D341Med (cell line): ENCODE measurements at places on chromosomes 3 and 15.

GRCh38 chr3:97821287-97821773 is 481 bp upstream of the CRYBG3 start:
- peak; percentile 61 for DNase-seq

GRCh38 chr3:55623786-55624185 is 136.7 kb upstream of the WNT5A start:
- no peak for DNase-seq

DNA sequence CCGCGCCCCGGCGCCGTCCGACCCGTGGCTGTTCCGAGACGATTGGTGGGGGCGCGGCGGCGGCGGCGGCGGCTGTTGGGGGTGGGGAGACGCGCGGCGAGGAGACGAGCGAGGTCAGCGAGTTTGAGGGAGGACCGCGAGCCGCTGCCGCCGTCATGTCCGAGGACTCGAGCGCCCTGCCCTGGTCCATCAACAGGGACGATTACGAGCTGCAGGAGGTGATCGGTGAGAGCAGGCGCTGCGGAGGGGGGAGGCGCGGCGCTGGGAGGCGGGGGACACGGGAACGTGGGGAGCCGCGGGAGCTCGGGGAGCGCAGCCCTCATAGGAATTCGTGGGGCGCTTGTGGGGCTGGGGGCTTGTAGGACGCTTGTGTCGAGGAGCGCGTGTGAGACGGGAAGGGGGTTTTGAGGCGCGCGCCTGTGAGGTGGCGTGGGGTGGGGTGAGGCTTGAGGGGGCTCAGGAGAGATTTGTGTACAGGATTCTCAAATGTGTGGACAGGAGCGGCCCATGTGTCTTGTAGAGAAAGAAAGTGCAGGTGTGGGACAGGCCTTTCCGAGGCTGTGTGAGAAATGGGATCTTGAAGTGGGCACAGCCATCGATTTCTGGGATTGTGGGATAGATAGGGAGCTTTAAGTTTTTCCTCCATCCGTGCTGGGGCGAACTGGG is 518 bp downstream of the OXSR1 start:
- DNase-seq, result peak; percentile 52

DNA sequence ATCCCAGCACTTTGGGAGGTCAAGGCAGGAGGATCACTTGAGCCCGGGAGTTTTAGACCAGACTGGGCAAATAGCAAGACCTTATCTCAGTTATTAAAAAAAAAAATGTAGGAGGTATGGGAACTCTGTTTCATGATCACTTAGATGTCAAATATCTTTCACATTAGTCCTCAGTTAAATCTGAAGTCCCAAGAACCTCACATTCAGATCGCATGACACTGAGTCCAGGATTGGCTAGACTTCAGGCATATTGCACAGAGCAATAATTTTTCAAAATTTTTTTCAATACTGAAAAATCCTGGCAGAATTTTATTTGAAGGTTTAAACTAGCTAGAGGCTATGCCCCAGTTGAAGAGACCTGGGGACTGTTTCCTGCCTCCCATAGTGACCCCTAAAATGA is 56.3 kb upstream of the ZNF148 start:
- DNase-seq, result no peak

- no peak for DNase-seq
Observed at GRCh38 chr3:52775877-52776276, 1.5 kb upstream of the ITIH1 start.

- no peak for DNase-seq
Observed at GRCh38 chr3:147656023-147656422, 246.9 kb downstream of the ZIC1 start.
